Fibroblast of mammary gland (primary cell): ENCODE measurements at places on chromosomes 7 and 10.

GRCh38 chr10:132143162-132143561 is 43.6 kb upstream of the DPYSL4 start:
- DNase-seq, result no peak

GRCh38 chr7:53358269-53358668 is 322.8 kb downstream of the POM121L12 start:
- DNase-seq, result no peak

GRCh38 chr7:28625432-28625831 is 213.1 kb downstream of the CREB5 start:
- DNase-seq, result peak; percentile 8

DNA sequence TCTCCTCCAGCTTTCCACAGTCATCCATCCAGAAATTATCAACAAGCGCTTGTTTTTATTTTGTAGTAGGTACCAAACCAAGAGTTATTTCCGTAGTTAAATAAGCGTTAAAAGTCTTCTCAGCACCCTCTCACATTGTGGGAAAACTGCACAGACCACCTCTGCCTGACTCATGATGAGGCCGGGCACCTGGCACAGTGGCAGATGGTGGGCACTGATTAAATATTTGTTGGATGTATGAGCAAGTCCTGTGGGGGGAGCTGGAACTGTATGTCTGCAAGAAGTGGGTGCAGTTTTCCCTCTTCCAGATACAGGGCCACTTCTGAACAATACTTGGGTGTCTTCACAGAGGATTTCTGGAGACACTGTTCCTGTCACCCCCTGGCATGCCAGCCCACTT is 5.3 kb upstream of the REPIN1 start:
- no peak for DNase-seq

- DNase-seq, result peak; percentile 71
Observed at GRCh38 chr10:127398140-127398970, 150.8 kb upstream of the NPS start.

GRCh38 chr10:98217801-98218200 is 50.2 kb downstream of the LOXL4 start:
- no peak for DNase-seq

DNA sequence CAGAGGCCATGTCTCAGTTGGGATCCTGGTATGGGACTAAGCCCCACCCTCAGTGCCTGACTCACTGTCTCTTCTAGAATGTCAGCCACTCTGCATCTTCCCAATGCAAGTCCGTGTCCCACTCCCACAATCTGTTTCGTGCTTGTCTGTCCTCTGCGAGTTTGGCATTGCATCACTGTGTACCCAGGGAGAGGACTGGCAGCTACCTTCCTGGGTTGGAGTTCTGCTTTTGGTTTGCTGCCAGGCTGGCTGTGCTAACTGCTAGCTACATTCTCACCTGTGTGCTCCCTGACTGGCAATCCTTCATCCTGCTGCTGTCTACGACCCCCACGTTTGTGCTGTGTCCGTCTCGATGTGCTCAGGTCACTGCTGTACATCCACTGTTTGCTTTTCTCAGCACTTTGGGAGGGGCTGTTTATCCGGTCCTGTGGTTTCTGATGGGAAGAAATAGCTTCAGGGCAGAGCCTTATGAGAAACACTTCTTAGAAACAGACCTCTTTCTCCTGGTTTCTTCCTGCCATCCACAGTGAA is 56.0 kb upstream of the GLI3 start:
- DNase-seq, result no peak

DNA sequence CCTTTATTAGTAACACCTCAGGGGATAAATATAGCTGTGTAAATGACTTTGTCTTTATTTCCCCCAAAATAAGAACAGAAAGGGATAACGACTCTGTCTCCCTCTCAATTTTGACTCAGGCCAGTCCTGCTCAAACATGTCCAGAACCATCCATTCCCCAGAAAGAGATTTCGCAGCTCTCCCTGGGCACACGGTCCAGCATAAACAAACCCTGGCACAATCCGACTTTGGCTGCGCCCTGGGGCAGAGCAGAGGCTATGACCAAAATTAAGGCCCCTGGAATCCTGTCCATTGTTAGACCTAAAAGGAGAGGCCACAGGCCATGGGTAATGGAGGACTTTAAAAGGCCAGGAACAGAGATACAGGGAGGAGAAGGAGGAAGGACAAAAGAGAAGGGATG is 99.1 kb downstream of the PRPF18 start:
- no peak for DNase-seq

DNA sequence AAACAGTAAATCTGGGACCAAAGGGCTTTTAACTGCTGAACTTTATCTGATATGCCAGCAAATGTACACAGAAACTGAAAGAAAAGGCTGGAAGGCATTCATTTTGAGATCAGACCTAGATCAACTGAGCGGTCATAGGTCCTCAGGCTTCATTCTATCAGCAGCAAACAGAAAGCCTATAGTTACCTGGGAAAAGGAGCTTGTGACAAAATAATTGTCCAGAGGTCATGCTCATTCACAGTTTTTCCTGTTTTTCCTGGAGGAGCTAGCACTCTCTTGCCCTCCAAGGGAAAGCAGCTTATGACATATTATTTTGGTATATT is 320.2 kb downstream of the AHR start:
- no peak for DNase-seq

DNA sequence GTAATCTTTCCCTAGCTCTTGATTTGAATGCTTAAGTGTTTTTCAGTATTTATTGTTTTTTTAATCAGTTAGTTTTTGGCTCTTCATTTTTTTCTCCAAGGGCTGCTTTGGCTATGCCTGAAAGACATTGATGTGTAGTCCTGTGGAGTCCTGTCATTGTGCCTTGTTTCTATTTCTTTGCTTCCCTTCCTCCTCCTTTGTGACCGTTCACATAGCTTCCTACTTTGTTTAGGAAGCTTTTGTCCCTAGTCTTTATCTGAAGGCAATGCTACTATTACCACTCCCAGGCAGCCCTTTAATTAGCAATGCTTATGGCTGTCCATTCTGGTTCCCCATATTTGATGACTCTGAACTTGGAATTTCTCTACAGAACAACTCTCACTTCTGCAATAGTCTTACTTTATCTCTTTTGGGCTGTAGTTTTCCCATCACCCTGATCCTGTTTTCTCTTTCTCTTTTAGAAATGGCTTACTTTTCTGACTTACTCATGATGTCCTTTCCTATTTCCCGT is 39.9 kb downstream of the ADCYAP1R1 start:
- no peak for DNase-seq

GRCh38 chr7:18363751-18364380 is 131.7 kb upstream of the HDAC9 start:
- DNase-seq, result no peak

GRCh38 chr10:25738776-25739175 is 195.3 kb upstream of the MYO3A start:
- no peak for DNase-seq

- no peak for DNase-seq
Observed at GRCh38 chr7:116525298-116525912, 569 bp downstream of the CAV1 start.

GRCh38 chr10:121332353-121332752 is 265.9 kb downstream of the FGFR2 start:
- no peak for DNase-seq

- DNase-seq, result no peak
Observed at GRCh38 chr10:123150986-123151736, 3.0 kb upstream of the BUB3 start.

DNA sequence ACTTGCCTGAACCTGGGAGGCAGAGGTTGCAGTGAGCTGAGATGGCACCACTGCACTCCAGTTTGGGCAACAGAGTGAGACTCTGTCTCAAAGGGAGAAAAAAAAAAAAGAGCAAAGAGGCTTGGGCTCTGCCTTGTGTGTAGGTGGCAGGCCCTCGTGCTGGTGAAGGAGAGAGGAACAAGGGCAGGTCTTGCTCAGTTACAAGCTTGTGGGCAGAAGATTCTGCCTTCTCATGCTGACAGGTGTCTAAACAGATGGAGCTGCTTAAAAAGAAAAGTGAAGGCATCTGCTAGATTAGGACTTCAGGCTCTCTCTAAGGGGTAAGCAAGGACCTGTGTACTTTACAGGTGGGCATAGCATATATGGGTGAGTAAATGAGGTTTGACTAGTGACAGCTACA is 65.5 kb upstream of the TRIM8 start:
- no peak for DNase-seq

DNA sequence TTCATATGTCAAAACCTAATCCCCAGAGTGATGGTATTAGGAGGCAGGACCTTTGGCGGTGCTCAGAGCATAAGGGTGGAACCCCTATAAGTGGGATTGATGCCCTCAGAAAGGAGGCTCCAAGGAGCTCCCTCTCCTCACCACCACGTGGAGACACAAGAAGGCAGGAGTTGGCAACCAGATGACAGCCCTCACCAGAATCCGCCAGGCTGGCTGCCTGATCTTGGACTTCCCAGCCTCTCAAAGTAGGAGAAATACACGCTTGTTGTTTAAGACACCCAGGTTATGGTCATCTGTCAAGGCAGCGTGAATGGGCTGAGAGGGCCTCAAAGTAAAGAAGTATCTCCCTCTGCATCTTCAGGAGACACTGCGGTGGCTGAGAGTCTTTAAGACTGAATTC is 187.7 kb downstream of the TNS3 start:
- DNase-seq, result no peak

DNA sequence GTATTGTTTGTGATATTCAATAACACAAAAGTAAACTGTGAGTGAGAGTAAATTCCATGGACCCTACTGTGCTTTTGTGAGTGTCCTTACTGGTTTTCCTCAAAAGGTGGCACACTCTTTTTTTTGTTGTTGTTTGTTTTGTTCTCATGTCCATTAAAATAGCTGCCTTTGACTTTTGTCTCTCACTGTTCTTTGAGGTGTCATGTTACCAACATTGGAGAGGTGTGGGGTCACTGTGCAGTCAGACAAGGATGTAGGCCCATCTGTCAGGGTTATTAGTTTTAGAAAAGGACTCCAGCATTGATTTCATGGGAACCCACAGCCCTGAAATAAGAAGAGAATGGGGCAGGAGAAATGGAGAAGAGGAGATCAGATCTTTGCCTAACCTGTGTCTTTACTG is 383.1 kb downstream of the SORCS3 start:
- no peak for DNase-seq

DNA sequence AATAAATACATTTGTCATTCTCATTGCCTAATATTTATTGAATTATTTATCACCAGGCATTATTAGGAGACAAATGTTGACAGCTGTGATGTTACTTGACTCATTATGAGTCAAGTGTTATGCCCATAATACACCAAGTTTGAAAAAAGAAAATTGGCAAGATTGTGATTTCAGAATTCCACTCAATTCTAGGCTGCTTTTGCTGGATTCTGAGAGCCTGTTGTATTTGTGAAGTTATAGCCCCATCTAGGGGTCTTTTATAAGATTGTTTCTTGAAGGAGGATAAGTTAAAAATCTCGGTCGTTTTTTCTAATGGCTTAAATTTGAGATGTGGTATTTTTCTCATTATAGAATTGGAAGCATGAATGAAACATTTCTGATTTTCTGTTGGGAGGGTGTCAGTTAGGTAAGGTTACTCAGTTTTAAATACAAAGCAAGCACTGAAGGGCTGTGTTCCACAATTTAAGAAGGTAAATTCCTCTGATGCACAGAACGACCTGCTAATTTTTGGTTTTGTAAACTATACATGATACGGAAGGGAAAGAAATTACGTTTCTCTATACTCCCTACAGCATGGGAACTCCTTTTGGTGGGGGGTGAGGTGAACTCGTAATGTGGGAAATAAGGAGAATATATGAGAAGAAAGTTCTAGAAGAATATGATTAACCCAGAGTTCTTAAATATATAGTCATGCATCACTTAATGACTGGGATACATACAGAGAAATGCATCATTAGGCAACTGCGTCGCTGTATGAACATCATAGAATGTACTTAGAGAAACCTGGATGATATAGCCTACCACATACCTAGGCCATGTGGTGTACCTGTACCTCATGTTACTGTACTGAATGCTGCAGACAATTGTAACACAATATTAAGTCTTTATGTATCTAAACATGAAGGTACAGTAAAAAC is 2.6 kb downstream of the STK31 start:
- peak; percentile 77 for DNase-seq
